Activated T-cell treated with anti-CD3 and anti-CD28 coated beads, Interleukin-2, amount 50 U/mL, for 72 hours (primary cell): ENCODE measurements at places on chromosomes 2 and 18.

DNA sequence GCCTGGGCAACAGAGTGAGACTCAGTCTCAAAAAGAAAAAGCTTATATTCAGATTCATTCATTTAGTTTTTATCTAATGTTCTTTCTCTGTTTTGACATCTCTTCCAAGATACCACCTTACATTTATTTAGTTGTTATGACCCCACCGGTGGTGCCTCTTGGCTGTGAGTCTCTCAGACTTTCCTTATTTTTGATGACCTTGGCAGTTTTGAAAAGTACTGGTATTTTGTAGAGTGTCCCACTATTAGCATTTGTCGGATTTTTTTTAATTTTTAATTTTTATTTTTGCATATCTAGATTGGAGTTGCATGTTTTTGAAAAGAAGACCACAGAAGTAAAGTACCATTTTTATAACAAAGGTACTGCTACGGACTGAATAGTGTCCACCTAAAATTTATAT is 351.7 kb upstream of the KYNU start:
- DNase-seq, result no peak

GRCh38 chr18:961644-962355 is 57.1 kb downstream of the ADCYAP1 start:
- peak; percentile 13 for DNase-seq

DNA sequence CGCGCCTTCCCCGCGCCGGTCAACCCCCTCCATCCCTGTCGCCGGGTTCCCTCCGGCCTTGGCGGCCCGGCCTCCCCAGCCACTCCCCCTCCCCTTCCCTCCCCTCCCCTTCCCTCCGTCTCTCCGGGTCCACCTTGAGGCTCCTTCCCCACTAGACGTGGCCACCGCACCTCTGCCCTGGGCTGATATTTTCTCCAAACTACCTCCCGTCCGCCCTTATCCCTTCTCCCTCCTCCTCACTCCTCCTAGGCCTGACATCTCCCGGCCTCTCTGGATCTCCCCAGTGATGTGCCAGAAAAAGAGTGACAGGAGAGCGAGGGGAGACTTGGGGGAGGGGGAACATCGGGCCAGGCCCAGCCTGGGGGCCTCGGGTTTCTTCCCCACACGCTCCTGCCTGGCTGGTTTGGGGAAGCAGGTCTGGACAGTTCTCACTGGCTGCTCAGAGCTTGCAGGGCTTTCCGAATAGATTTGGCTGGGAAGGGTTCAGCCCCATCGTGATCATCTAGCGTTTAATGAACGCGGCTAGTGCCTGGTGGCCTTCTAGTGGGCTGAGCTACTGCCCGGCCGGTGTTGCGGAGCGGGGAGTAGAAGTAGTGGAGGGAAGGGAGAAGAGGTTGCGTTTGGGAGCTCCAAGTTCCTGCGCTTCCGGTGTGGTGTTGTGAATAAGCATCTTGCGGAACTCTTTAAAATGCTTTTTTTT is 641 bp downstream of the MAPRE3 start:
- DNase-seq, result no peak

DNA sequence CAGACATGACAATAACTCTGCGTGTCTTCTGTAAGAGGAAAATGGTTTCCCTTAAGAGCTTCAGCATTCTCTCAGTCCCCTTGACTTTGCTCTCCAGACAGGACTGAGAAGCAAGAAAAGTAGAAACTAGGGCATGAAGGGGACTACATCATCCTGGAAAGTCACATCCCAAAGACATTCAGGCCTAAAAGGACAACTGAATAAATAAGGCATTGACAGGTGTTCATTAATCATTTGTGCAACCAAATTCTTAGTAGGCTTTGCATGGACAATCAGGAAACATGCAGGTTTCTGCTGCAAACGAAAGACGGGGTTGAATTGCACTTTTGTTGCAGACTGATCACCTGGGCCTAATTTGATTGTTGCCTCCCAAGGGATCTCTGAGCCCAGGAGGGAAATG is 1.2 kb upstream of the SGPP2 start:
- no peak for DNase-seq

- DNase-seq, result no peak
Measured at GRCh38 chr18:33611525-33612135, 33.6 kb downstream of the ASXL3 start.

DNA sequence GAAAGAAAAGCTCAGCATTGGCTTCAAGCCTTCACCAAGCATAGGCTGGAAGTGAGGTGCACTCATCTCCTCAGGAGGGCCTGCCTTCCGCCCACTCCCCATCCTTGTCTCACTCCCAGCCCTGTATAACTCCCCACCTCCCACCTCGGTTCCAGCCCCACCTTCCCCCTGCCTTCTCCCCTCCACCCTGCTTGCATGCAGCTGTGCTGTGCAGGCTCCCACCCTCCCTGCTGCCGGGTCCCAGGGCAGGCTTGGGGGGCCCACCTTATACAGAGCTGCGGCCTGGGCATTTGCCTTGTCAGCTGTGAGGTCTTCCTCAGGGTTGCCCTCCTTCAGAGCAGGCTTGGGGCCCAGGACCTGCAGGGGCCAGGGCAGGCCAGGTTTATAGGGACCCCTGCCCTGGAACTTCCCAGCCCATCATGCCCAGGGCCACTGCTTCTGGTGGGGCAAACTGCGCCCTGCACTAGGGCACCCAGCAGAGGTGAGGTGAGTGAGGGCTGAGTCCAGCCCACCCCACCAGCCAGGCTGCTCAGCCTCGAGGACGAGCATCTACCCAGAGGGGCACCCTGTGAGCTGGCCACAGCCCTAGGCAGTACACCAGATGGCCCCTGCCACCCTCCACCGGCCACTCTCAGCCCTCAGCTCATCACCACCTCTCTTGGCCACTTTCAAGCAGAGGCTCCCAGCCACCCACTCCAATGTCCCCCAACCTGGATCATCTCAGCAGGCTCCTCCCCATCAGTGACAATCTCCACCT is 11.6 kb downstream of the CAPG start:
- no peak for DNase-seq

- DNase-seq, result no peak
Measured at GRCh38 chr2:28054916-28055315, 164.4 kb downstream of the BABAM2 start.

- no peak for DNase-seq
Measured at GRCh38 chr2:240500561-240501423, 57.0 kb downstream of the ANKMY1 start.

DNA sequence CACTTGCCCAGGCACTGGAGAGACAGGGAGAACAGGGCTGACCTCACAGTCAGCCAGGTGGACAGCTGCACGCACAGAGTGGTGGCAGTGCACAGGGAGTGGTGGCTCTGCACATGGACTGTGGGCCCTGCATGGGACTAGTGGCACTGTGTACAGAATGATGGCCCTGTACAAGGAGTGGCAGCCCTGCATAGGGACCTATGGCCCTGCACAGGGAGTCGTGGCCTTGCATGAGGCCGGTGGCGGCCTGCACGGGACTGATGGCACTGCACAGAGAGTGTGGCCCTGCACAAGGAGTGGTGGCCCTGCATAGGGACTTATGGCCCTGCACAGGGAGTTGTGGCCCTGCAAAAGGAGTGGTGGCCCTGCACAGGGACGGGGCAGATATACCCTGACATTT is 19.1 kb upstream of the STEAP3 start:
- no peak for DNase-seq

GRCh38 chr2:25161055-25161781 is 7.2 kb downstream of the POMC start:
- DNase-seq, result peak; percentile 87

GRCh38 chr2:227808936-227809335 is 4.7 kb upstream of the CCL20 start:
- DNase-seq, result no peak

DNA sequence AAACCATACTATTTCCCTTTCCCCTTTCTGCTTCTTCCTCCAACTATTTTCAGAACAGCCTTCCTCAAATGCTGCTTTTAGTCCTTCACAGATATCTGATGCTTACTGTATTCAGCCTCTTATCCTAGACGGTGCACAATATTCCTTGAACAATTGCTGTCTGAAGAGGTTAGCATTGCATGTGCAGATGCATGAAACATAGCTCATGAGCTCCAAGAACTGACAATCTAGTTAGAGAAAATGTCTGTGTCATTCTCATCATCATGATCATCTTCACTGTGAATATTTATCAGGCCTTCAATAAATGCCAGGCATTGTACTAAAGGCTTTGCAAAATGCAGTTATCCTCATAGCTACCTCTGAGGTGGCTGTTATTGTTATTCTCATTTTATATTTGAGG is 190.7 kb downstream of the DNER start:
- DNase-seq, result no peak

GRCh38 chr2:8219631-8220355 is 462.1 kb upstream of the ID2 start:
- DNase-seq, result no peak

DNA sequence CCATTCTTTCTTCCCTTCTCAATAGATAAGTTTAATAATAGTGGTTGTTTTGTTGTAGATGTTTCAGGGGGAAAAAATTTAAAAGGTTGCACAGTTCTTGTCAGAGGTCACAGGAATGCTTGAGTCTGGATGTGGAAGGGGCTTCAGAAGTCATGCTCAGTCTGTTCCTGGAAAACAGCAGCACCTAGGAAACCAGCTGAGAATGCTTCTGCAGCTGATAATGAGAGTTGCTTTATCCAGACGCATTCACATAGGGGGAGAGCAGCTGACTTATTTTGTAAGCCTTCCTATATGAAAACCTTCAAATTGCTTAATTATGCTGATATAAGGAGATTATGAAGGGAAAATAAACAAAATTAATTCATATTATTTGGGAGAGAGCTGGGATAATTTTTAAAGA is 235.5 kb downstream of the GULP1 start:
- DNase-seq, result no peak

GRCh38 chr2:103132536-103133217 is 370.8 kb downstream of the TMEM182 start:
- no peak for DNase-seq

DNA sequence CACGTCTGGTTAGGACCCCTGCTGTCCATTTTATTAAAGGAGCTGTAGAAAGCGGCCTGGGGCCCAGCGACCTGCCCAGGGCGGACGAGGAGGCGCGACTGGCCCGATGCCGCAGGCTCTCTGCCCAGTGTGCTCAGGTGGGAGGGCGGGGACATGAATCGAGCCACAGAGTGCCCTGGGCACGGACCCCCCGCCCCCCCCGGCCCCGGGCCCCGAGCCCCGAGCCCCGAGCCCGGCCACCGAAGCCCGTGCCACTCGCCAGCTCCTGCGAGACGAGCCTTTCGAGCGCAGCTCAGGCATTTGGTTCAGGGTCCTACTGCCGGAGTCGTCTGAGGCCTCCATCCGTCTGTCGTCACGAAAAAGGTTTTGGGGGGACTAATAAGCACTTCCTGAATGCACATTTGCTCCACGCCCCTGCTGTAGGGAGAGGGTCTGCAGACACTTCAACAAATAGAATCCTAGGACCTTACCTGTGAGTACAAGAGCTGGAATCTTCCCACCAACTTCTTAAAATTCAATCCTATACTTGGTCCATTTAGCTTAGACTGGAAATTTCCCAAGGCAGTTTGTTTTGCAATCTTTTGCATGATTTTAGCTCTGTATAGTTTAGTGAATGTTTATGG is 602 bp upstream of the ADAM17 start:
- no peak for DNase-seq

DNA sequence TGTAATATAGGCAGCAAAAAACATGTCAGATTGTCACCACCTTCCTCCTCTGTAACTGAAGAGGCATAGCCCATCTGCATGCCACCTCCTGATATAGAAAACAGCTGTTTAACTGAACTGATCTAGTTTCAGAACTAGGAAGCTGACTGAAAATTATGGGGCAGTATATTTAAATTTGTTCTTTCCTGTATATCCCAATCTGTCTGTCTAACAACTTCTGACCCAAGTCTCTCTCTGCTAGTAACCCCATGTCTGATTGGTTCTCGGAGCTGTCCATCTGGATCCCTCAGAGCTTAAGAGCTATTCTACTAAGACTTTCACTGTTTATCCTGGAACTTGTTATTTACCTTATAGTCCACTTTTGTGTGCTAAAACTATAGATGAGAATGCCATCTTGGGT is 68.2 kb upstream of the SLC35G4 start:
- DNase-seq, result no peak

DNA sequence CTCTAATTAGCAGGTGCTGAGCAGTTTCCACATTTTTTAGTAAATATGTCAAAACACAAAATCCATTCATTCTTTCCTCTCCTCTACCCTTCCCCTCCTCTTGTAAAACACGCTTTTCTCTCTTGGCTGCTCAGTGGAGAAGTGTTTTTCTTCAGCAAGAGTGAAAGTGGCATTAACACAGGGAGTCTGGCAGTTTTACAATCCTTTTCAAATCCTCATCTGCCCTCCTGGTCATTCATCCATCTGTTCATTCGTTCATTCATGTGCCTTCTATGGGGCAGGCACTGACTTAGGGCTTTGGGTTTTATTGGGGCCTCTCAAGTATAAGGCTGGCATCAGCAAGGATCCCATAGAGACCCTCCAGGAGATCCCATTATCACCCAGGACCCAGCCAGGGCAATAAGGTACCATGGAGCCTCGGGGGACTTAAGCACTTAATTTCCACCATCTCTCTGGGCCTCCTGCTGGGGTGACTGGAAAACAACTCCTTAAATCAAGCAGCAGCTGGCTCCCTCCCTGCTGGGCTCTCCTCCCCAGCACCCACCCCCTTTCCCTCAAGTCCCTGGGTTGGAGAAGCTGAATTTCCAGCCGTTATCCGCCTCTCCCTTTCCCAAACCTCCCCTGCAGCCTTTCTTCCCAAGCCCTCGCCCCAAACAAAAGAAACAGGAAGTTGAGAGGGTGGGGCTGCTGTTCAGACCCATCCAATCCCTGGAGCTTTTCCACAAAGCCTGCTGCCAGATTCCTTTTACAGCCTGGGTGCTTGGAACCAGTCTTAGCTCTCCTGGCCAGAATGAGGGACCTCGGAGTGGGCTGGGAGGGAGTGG is 32.6 kb downstream of the MARCHF4 start:
- no peak for DNase-seq

DNA sequence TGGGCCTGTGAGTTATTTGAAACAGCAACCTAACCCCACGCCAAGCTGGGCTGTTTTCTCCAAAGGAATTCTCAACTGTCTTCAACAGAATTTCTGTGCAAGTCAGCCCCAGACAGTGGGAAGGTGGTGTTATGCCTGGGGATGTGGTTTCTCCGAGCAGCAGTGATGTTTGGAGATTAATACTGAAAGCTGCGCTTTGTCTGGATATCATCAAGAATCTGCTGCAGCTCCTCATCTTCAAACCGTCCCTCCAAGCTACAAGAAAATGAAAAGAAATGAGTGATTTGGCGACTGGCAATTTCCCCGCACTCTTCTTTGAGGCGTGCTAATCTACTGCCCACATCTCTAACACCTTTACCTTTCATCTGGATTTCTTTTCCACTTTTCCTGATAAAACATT is 10.0 kb downstream of the POLR2D start:
- DNase-seq, result no peak

DNA sequence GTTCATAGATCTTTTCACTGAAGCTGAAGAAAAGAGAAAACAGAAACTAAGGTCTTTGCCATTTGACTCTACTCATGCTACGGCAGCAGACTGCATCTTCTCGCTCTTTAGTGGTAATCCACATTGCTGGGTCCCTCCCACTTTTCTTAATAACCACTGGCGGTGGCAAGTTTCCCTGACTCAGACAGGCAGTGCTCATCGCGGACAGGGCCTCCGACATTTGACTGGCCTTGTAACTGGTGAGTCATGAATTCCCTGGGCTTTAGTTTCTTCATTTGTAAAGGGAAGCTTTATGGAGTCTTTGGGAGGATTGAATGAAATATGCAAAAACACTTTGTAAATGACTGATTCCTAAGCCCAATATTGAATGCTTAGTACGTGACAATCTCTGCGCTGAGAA is 238.2 kb upstream of the RBBP8 start:
- DNase-seq, result no peak
